ENCODE measurements at places on chromosomes 7 and 10.
A peak's percentile ranks its signal among the peaks of the same experiment; 100 is the strongest.

DNA sequence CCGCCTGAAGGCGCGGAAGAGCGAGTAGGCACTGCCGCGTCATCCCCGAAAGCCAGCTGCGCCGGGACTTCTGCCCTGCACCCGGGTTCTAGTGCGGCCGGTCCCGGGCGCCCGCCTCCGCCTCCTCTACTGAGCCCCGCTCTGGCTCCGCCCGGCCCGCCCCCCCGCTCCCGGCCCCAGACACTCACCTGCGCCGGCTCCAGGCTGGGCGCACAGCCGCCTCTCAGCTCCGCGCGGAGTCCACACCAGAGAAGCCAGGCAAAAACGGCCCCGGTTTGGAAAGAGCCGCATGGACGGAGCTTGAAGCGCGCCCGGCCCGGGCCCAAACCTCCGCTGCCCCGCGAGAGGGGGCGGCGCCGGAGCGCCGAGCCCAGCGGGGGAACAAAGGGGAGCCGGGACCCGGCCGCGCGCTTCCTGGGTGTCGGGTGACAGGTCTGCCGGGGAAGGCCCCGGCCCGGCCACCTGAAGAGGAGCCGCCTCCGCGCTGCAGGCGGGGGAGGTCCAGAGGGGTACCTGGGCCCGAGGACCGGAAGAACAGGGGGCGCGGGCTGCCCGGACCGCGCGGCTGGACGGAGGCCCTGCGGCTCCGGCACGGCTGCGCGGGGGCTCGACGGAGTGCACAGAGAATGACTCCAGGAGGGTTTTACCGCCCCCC lies 168.2 kb downstream of the NRF1 start:
- DNase-seq = no peak

DNA sequence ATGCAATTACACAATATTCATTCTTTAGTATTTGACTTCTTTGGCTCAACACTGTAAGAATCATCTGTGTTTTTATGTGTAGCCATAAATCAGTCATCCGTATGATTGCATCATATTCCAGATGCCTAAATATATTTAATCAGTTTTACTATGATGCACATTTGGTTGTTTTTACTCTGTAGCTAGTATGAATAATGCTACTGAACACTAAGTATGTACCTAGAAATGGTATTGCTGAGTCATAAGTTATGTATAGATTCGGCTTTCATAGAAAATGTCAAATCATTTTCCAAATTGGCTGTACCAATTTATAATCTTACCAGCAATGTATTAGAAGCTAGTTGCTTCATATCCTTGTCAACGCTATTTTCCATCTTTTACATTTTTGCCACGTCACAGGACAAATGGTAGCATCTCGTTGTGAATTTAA lies 197.3 kb upstream of the PLXNA4 start:
- no peak for DNase-seq

- no peak for DNase-seq
These were observed 99.4 kb downstream of the TAF3 start for GRCh38 chr10:7917736-7918135.

- peak; percentile 9 for DNase-seq
These were observed 55.5 kb upstream of the LHFPL3 start for GRCh38 chr7:104272767-104273384.

- DNase-seq = no peak
These were observed 33.0 kb downstream of the OR6V1 start for GRCh38 chr7:143085109-143085508.

- no peak for DNase-seq
These were observed 7.5 kb upstream of the EBF3 start for GRCh38 chr10:129971381-129972144.

- DNase-seq = no peak
These were observed 47.7 kb downstream of the EGFR start for GRCh38 chr7:55066524-55066923.

DNA sequence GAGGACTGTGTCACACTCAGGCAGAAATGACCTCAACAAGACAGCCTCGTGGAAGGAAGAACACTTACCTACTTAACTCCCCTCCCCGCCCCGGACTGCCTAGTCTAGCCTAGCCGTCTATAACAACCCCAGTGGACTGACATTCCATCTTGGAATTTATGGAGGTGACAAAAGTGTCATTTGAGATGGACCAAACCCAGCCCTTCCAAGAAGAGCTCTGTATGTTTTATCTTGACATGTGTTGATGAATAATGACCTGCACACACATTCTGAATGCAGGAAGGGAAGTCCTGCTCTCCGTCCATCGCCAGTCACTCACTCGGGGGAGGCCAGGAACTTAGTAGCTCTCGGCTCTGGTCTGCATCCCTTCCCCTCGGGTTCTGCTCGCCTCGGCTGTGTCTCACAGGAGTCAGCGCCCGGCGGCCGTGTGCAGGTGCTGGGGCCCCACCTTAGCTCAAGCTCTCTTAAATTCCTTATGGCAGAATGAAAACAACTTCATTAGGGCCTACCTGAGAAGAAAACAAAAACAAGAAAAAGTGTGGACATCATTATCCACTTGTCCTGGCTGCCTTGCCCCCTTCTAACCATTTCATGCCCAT lies 140.9 kb upstream of the NPS start:
- no peak for DNase-seq

DNA sequence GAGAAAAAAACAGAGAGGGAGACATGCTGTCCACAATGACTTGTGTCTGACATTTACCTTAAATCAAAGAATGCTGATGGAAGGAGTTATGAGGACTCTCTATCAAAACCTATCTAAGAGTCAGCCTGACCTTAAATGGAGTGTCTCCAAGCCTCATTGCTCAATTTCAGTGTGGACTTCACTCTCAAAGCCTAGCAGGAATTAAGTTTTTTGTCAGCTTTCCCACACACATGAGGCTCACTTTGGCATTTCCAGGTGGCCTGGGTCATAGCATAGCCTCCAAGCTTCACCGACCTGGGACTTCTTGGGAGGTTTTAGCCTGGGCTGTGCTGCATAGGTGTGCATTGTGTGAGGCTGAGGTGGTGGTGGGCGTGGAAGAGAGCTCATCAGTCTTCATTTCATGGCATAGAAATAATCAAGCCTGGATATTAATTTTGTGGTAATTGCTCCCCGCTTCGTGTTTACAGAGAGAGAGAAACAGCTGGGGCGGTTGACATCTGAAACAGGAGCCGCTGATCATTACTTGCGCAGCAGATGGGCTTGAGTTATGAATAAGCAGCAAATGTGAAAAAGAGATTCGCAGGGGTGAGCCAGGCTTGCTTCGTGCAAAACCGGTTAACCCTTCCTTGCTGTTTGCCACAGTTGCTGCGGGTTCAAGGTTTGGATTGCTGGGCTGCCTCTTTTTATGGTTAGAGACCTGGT lies 647.8 kb downstream of the INHBA start:
- DNase-seq = no peak

- no peak for DNase-seq
These were observed 4.4 kb downstream of the RAB11FIP2 start for GRCh38 chr10:118042336-118042735.
